AG04449 (cell line): ENCODE measurements at places on chromosomes 2 and 18.

GRCh38 chr2:226705133-226705886 lies 94.3 kb downstream of the IRS1 start:
- DNase-seq = no peak

DNA sequence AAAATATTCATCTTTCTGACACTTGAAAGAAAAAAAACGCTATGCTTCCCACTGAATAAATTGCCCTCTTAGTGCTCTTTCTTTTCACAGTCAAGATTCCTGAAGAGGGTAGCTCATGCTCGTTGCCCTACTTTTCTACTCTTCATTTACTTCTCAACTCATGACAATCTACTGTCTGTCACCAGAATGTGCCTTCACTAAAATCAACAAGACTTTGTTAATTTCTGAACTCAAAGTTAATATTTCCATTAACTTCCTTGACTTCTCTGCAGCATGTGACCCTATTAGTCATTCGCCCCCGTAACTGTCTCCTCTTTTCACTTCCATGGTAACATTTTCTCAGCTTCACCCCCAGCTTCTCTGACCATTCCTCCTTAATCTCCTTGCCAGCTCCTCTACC lies 98.9 kb upstream of the MAPRE2 start:
- DNase-seq = no peak

GRCh38 chr2:225487878-225488416 lies 88.4 kb downstream of the NYAP2 start:
- DNase-seq = no peak

DNA sequence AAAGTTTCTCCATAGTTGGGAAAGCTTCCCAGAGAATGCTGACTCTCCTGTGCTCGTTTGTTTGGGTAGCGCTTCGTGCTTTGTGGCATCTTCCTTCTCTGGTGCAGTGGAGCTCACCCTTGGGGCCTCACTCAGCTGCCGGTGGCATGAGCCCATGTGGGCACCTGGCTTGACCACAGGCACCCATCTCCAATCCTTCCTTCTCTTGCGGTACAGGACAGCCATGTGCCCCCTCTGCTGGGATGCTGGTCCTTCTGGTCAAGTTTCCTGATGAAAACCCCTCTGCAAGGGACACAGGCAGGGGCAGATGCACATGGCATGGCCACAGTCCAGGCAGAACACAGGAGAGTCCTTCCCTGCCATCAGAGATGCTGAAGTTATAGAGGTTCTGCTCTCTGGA lies 555.9 kb upstream of the HS6ST1 start:
- no peak for DNase-seq
